ENCODE measurements at places on chromosomes 11 and 22. TPM values are rescaled to one million over a fixed set of nuclear protein-coding genes. Genes with fewer than 3 reads are reported as not detected.
A peak's percentile ranks its signal among the peaks of the same experiment; 100 is the strongest.

- DNase-seq = no peak
Measured at GRCh38 chr11:95245038-95245437, 14.0 kb upstream of the SESN3 start.

GRCh38 chr11:26943636-26944035, 50.3 kb upstream of the FIBIN start:
- DNase-seq = no peak

DNA sequence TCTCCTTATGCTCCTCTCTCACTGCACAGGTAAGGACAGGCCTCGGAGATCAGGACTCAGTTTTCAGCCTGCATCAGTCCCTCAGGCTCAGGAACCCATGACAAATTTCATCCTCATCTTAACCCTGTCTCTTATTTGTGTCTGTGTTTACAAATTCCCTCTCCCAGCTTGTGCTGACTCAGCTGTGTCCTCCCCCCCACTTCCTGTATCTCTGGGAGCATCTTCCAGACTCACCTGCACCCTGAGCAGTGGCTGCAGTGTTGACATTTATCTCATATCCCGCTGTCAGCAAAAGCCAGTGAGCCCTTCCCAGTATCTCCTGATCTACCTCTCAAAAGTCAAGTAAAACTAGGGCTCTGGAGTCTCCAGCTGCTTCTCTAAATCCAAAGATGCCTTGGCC, 65.6 kb upstream of the VPREB1 start:
- DNase-seq = no peak

DNA sequence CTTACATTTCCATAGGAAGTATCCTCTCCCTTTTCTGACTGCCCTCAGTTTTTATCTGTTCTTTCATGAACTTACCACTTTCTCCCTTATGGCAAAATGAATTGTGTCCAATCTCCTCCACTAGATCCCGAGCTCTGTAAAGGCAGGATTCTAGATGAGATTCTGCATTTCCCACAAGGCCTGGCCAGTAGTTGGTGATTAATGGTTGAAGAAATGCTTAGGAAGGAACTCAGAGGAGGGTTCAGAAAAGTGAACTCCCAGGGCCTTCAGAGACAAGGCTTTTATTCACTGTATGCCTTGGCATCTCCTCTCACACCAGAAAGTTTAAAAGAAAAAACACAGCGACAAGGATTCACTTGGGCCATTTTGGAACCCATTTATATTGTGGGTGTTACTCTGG, 66.2 kb downstream of the CCDC81 start:
- no peak for DNase-seq

DHCR7 gene
- total RNA-seq = 64.2 TPM

DNA sequence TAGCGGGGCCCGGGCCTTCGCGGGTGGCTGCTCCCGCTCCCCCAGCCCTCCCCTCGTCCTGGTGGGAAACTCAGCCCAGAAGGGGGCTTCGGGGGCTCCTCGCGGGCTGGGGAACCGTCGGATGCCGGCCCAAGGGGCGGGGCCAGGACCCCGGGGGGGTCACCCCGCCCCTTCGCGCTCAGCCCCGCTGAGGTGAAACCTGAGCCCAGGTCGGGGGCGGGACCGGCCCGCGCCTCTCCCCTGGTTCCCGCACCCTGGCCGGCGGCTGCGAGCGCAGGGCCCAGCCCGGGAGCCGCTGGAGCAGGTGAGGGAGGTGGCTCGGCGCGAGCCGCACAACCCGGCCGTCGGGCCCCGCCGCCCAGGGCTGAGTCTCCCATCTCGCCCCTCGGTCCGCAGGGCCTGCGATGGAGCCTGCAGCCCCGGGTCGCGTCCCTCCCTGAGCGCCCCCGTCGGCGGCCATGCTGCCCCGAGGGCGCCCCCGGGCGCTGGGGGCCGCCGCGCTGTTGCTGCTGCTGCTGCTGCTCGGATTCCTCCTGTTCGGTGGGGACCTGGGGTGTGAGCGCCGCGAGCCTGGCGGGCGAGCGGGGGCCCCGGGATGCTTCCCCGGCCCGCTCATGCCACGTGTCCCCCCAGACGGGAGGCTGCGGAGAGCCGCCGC, at the start of gene LARGE2:
TSS of gene LARGE2 (plus strand) at position 232 of the 658 bp plus-strand sequence. CDS start at position 459, 227 bp downstream.
- peak; percentile 85 for DNase-seq

DNA sequence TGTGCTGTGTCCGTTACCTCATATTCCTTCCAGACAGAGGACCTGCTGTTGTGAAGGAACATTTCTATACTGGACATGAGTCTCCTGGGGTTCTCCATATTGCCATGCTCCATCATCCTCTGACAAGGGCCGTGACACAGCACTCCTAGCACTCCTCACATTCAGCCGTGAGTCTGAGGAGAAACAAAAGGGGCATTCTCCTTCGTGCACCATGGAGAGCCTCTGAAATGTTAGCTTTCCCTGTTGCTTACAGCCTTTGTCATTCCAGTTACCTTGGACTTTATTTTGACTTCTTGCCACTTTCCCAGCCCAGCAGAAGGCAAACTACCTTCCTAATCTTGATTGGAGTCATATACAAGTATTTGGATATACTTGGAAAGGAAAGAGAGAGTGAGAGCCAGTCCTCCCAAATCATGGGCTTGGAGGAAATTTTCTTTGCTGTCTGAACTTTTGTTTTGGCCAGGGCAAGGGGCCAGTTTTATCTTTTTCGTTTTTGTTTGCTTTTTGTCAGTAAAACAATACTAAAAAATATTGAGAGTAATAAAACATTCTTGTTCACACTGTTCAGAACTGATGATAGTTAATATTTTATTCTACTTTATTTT, 29.1 kb upstream of the TECTA start:
- DNase-seq = no peak

GRCh38 chr22:50674606-50675552, 2.3 kb downstream of the SHANK3 start:
- DNase-seq = peak; percentile 86

DNA sequence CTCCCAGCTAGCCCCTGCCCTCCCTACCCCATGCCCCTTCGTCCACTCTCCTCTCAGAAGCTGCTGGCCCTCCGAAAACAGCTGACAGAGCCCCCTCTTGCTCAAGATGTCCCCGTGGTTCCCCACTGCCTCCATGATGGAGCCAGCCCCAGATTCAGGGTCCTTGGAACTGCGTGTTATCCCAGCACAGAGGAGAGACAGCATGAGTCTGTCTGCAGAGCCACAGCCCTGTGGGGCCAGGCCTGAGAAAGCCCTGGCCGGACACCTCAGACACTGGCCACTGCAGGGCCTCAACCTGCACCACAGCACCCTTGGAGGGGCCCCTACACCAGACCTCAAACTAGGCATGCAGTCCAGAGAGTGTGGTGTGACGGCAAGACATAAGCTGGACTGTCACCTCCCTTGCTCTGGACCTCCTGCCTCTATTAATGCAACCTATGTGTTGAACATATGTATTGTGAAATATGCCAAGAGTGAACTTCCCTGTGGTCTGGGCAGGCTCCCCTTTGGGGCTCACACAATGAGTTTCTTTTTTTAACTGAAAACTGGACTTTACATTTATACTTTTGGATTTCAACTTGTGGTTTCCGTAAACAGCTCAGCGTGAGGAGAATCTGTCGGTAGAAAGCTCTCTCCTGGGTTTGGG, 9.6 kb downstream of the PNPLA5 start:
- no peak for DNase-seq

ADM2 gene
- 1.5 TPM for total RNA-seq

LARGE2 gene
- 5.0 TPM for total RNA-seq

GRCh38 chr11:61032824-61033223, 61.3 kb downstream of the CD6 start:
- no peak for DNase-seq

DNA sequence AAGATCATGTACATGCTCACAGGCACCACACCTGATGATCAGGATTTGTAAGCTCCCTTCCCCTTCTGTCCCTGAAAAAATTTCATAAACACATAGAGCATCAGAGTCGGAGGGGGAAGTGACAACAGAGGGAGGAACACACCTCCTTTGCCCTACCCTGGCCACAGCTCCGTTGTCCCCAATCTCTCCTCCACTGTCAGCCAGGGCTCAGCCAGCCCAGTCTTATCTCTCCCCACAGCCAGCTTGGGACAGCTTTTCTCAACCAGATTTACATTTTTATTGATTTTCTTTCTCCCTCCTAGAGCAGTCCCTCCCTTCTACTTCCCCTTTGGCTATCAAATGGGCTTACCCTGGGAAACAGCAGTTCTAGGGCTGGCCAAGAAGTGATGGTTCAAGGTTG, 32.1 kb upstream of the TPBGL start:
- no peak for DNase-seq

DNA sequence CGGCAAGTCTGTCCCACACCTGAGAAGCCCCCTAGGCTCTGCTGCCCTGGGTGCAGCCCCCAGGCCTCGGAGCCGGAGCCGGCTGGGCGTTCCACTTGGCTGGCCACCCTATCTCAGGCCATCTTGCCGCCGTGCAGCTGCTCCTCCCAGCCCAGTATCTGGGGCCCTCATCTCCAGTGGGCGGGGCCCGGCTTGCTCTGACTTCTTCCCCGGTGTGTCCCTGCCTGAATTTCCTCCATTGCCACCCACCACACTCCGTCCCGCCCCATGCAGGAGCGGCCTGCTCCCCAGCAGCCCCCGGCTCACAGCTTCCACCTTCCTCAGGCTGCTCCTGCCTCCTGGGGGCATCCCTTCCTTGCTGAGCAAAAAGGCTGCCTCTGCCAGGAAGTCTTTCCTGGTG, 46.6 kb downstream of the WNT7B start:
- no peak for DNase-seq

ART1 gene
- 1.0 TPM for total RNA-seq

TBX10 gene
- total RNA-seq = not detected

TNKS1BP1 gene
- 147 TPM for total RNA-seq

- no peak for DNase-seq
Measured at GRCh38 chr11:43737201-43737590, 56.7 kb downstream of the HSD17B12 start.

- DNase-seq = no peak
Measured at GRCh38 chr11:83284501-83285150, 1.5 kb downstream of the CCDC90B start.

GRCh38 chr11:8252388-8252787, 11.3 kb downstream of the LMO1 start:
- DNase-seq = peak; percentile 14

STX5 gene
- total RNA-seq = 42.0 TPM

DNA sequence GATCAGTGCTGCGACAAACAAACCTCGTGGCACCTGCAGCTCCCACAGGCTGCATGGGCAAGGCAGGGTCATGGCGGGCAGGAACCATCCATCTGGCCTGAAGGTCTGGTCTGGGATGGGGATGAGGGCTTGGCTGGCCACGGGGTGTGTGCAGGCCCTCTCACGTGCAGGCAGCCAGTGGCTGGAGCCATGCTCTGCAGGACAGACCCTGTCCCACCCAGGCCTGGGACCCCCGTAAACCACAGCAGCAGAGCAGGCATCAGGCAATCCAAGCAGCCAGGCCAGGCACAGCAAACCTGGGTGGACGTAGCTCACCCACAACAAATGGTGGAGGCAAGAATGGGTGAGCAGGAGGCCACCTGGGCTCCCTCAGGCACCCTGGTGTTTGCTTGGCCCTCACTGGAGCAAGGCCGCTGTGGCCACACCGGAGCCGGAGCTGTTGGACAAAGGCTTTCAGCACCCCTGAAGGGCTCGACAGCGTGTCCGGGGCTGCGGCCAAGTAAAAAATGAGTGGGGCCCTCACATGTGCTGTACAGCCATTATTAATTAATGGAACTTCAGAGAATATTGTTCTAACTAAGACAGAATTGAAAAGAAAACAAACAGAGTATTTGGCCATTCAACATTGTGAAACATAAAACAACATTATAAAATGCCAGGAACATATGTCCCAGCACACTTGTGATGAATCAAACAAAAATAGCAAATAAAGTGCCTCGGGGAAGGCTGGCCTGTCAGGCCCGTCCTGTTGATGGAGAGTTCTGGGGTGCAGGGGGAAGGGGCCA, 24.0 kb upstream of the GNB1L start:
- peak; percentile 37 for DNase-seq

- no peak for DNase-seq
Measured at GRCh38 chr11:47071341-47071740, 105.3 kb downstream of the ARFGAP2 start.

DNA sequence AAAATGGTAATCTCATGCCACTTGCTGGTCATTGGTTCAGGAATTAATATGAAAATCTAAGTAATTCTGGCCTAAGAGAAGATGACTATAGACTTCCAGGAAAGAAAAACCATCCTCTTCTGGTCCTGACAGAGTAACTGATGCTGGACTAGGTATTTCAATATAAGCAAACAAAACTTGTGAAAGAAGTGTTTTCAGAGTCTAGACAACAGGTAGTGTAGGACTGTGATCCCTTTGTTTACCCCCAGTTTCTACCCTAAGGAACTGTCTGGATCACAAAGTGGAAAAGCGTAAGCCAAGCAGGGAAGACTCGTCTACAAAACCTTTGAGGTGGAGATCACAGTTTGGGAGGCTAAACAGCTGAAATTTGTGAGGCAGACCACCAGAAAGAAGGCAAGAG, 30.4 kb upstream of the ARL14EP start:
- no peak for DNase-seq

DNA sequence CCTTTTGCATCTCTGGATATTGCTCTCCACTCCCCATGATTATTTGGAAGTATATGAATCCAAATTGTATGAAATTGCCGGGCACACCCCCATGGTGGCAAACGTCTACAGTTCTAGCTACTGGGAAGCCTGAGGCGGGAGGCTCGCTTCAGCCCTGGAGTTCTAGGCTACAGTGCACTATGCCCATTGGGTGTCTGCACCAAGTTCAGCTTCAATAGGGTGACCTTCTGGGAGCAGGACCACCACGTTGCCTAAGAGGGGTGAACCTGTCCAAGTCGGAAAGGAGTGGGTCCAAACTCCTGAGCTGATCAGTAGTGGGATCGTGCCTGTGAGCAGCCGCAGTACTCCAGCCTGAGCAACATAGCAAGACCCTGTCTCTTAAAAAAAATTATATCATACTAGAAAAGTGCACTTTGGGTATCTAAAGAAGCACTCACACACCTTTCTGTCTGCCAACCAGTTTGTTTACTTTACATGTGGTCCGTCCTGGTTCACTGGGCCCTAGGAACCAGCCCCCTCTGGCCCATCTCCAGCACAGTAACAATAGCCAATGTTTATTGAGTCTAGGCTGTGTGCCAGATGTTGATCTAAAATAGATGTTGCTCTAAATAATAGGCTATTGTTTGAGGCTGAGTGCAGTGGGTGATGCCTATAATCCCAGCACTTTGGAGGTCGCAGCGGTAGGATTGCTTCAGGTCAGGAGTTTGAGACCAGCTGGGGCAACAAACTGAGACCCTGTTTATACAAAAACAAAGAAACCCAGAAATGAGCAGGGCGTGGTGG, 16.4 kb upstream of the KAT5 start:
- DNase-seq = no peak

DNA sequence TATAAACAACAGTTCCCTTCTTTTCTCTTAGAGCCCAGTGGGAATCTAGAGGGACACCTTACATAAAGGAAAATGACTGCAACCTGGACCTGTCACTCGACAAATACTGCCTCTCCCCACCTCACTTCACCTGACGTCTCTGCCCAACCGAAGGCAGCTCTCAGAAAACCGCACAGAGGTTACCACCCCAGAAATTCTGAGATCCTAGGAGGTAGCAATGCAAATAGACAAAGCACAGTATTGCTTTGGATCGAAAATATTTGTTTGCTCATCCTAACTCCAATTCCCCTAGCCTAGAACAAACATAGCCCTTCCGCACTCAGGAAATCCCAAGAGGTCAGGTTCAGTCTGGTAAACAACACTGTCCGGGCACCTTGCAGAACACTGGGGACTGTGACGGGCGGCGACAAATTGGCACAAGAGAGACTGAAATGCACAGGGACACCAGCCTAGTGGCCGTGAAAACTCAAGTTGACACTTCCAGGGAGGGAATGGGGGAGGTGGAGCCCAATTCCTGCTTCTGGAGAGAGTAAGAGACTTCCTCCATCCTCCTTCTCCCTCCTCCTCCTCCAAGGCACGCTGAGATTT, 420 bp upstream of the TRIM44 start:
- no peak for DNase-seq

PIK3IP1 gene
- total RNA-seq = 54.9 TPM

CAPN5 gene
- 7.2 TPM for total RNA-seq

GRCh38 chr11:20029193-20029592, 131.1 kb downstream of the DBX1 start:
- DNase-seq = no peak

Data from lower lobe of right lung (tissue), 2 donors.